ENCODE measurements at places on chromosomes 11 and 22. TPM values are rescaled to one million over a fixed set of nuclear protein-coding genes. Genes with fewer than 3 reads are reported as not detected.
A peak's percentile ranks its signal among the peaks of the same experiment; 100 is the strongest.

- no peak overlapping the region for H3K27ac ChIP-seq
- DNase-seq = no peak
- H3K36me3 ChIP-seq = no peaks in the 10 kb centered on the region
- no peak overlapping the region for H3K4me3 ChIP-seq
- H3K27me3 ChIP-seq = no peaks in the 10 kb centered on the region
These were observed 83.8 kb upstream of the KCNQ1OT1 start for GRCh38 chr11:2783536-2784082.

Gene PATL1
- total RNA-seq = 13.5 TPM

DNA sequence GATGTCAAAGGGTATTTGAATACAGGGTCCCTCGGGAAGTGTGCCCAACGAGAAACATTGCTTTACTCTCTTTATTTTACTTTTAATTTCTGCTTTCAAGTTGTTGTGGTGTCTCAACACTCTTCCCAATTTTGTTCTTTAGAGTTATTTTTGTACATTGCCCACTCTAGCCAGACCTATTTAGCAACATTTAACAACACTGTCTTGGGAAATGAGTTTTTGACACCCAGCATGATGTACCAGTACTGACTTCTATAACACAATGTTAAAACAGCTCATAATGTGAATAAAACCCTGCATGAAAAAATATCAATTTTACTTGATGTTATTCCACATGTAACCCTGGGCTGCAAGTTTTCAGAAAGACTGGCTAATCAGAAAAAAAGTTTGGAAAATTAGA is 350.2 kb upstream of the PITPNB start:
- no peaks in the 10 kb centered on the region for H3K4me1 ChIP-seq
- H3K4me3 ChIP-seq = no peak overlapping the region
- no peaks in the 10 kb centered on the region for H3K27me3 ChIP-seq
- DNase-seq = no peak
- no peak overlapping the region for H3K27ac ChIP-seq

GRCh38 chr11:32385998-32386397 is 49.3 kb downstream of the WT1 start:
- no peak overlapping the region for H3K4me3 ChIP-seq
- H3K4me1 ChIP-seq = no peaks in the 10 kb centered on the region
- no peak overlapping the region for H3K27ac ChIP-seq
- no peaks in the 10 kb centered on the region for H3K27me3 ChIP-seq
- no peaks in the 10 kb centered on the region for H3K36me3 ChIP-seq

DNA sequence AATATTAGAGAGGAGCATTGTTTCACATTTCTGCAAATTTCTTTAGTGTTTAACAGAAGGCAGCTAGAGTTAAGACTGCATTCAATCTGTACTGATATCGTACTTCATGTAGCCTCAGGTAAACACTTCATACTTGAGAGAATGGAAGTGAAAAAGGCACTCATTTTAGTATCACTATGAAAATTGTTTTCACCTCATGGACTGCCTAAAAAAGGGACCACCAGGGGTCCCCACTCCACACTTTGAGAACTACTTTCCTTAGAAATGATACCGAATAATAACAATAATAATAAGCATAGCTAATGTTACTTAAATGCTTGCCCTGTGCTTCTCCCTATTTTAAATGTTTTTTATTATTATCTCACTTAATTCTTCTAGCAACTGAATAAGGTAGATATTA is 95.1 kb downstream of the BLID start:
- H3K36me3 ChIP-seq = no peaks in the 10 kb centered on the region
- no peaks in the 10 kb centered on the region for H3K27me3 ChIP-seq
- DNase-seq = no peak
- no peak overlapping the region for H3K27ac ChIP-seq
- H3K4me3 ChIP-seq = no peak overlapping the region

DNA sequence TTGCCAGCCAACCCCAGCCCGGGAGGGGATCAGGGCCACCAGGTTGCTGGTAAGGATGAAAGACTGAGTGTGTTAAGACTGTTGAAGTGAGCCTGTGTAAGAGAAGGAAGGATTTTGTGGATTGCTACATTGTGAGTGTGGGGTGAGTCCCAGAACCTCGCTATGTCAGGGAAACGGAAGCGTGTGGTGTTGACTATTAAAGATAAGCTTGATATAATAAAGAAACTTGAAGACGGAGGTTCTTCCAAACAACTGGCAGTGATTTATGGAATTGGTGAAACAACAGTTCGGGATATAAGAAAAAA is 627 bp downstream of the JRKL start:
- peak overlapping the region; percentile 64 for H3K4me3 ChIP-seq
- peak overlapping the region; percentile 87 for H3K27ac ChIP-seq
- no peaks in the 10 kb centered on the region for H3K27me3 ChIP-seq
- DNase-seq = no peak

Gene BTBD18
- total RNA-seq = not detected

- H3K27me3 ChIP-seq = no peaks in the 10 kb centered on the region
- no peak overlapping the region for H3K4me3 ChIP-seq
- H3K27ac ChIP-seq = no peak overlapping the region
These were observed 60.9 kb downstream of the SYT13 start for GRCh38 chr11:45225277-45225676.

DNA sequence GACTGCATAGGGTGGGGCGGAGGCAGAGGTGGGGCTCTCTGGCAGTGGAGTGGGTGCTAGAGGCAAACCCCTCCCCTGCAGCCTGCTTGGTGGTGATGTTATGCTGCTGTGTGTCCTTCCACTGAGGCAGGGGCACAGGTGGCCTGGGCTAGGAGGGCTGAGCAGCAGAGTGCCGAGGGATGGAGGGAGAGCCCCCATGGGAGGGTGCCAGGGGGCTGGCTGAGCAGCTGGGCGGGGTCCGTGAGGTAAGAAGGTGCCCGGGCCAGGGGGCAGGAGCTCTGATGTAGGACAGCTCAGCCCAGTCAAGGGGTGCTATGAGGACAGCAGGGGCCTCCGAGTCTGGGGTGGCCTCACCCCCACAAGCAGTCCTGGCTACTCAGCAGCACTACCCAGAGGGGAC is 4.2 kb downstream of the CLDN5 start:
- no peak overlapping the region for H3K27ac ChIP-seq
- peaks cover 17% of the 10 kb centered on the region for H3K4me1 ChIP-seq
- no peak overlapping the region for H3K4me3 ChIP-seq

DNA sequence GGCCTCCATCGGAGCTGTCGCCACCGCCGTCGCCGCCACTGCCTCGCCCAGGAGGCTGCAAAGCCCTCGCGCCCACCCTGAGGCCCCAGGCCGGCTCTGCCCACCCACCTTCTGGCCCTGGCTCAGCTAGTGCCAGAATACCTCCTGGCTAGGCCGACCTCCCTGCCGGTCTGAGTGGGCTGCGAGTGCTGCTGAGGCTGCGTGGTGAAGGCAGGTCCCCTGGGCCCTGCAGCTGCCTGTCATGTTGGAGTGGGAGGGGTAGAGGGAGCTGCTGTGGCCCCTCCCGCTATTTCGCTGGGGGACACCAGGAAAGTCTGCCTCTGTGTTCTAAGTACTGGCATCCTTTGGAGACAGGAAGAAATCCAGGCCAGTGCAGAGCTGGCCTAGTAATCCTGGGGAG is 34.2 kb downstream of the LRRC10B start:
- DNase-seq = no peak
- H3K4me3 ChIP-seq = no peak overlapping the region
- H3K27me3 ChIP-seq = peaks cover 11% of the 10 kb centered on the region
- no peaks in the 10 kb centered on the region for H3K36me3 ChIP-seq
- H3K4me1 ChIP-seq = no peaks in the 10 kb centered on the region
- no peak overlapping the region for H3K27ac ChIP-seq

- no peaks in the 10 kb centered on the region for H3K36me3 ChIP-seq
- peak overlapping the region; percentile 62 for H3K27ac ChIP-seq
- no peaks in the 10 kb centered on the region for H3K27me3 ChIP-seq
- DNase-seq = peak; percentile 64
- peaks cover 7% of the 10 kb centered on the region for H3K4me1 ChIP-seq
- no peak overlapping the region for H3K4me3 ChIP-seq
These were observed 160.9 kb downstream of the ADAMTS15 start for GRCh38 chr11:130609121-130610035.

Gene SLC17A6
- not detected for total RNA-seq

GRCh38 chr11:122833846-122834464 is 4.3 kb upstream of the CRTAM start:
- no peaks in the 10 kb centered on the region for H3K36me3 ChIP-seq
- no peak for DNase-seq
- H3K27me3 ChIP-seq = no peaks in the 10 kb centered on the region
- H3K4me3 ChIP-seq = no peak overlapping the region
- no peaks in the 10 kb centered on the region for H3K4me1 ChIP-seq

- DNase-seq = no peak
- no peaks in the 10 kb centered on the region for H3K27me3 ChIP-seq
- H3K27ac ChIP-seq = no peak overlapping the region
- no peaks in the 10 kb centered on the region for H3K4me1 ChIP-seq
- H3K4me3 ChIP-seq = no peak overlapping the region
These were observed 233.4 kb downstream of the INSC start for GRCh38 chr11:15347969-15348734.

DNA sequence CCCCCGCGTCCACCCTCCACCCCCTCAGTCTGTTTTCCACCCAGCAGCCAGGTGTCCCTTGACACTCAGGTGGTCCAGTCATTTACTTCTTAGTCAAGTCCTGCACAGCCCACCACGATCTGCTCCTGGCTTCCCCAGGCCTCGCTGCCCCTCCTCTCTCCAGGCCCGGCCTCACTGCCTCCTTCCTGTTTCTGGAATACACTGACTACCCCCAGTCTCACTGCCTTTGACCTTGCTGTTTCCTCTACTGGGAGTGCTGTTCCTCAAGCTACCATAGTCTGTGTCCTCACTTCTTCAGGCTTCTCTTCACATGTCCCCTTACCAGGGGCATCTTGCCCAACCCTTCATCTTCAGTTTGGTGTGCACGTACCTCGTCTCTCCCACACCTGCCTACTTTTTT is 7.4 kb downstream of the MCM5 start:
- no peak overlapping the region for H3K27ac ChIP-seq
- H3K4me3 ChIP-seq = no peak overlapping the region
- H3K36me3 ChIP-seq = no peaks in the 10 kb centered on the region
- no peaks in the 10 kb centered on the region for H3K4me1 ChIP-seq

DNA sequence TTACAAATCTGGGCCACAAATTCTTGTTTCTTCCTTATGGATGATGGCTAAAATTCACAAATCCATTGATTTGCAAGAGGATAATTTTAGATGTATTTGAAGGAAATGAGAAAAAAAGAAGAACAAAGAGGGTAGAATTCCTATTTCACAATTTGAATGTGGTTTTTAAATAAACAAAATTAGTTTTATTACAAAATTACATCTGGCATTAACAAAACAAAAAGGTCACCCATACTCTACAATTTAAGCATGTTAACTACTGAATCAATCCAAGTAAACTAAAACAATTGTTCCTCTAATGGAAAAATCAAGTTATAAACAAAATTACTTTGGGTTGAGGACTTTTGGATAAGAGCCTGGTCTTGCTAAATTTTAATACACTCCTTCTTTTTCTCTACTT is 242.0 kb downstream of the METTL15 start:
- H3K36me3 ChIP-seq = no peaks in the 10 kb centered on the region
- H3K27me3 ChIP-seq = no peaks in the 10 kb centered on the region
- H3K27ac ChIP-seq = no peak overlapping the region
- no peaks in the 10 kb centered on the region for H3K4me1 ChIP-seq
- H3K4me3 ChIP-seq = no peak overlapping the region

- H3K36me3 ChIP-seq = no peaks in the 10 kb centered on the region
- no peak overlapping the region for H3K4me3 ChIP-seq
- H3K27ac ChIP-seq = no peak overlapping the region
- no peaks in the 10 kb centered on the region for H3K4me1 ChIP-seq
- DNase-seq = no peak
These were observed 13.7 kb downstream of the PAX6 start for GRCh38 chr11:31797190-31798056.

- no peak overlapping the region for H3K27ac ChIP-seq
- no peaks in the 10 kb centered on the region for H3K4me1 ChIP-seq
- H3K4me3 ChIP-seq = no peak overlapping the region
- H3K27me3 ChIP-seq = no peaks in the 10 kb centered on the region
- no peak for DNase-seq
- no peaks in the 10 kb centered on the region for H3K36me3 ChIP-seq
These were observed 9.5 kb downstream of the YPEL1 start for GRCh38 chr22:21725956-21726649.

Gene SPON1
- 57.9 TPM for total RNA-seq

DNA sequence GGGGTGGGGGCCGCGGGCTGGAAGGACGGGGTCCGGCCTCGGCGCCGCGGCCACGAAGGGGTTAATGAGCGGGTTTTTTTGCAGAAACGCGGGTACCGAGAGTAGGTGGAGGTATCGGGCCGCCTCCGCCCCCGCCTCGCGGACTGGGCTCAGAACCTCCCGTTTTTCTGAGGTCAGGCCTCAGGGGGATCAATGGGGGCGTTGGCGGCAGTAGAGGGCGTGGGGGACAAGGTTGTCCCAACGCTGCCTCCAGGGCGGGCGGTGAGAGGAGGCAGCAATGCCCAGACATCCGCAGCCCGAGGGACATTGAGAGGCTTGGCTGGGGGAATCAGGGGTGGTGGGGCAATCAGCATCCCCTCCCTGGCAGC is 34.8 kb upstream of the PRODH start:
- no peak for DNase-seq
- H3K36me3 ChIP-seq = no peaks in the 10 kb centered on the region
- H3K27me3 ChIP-seq = peaks cover 37% of the 10 kb centered on the region
- no peak overlapping the region for H3K27ac ChIP-seq

DNA sequence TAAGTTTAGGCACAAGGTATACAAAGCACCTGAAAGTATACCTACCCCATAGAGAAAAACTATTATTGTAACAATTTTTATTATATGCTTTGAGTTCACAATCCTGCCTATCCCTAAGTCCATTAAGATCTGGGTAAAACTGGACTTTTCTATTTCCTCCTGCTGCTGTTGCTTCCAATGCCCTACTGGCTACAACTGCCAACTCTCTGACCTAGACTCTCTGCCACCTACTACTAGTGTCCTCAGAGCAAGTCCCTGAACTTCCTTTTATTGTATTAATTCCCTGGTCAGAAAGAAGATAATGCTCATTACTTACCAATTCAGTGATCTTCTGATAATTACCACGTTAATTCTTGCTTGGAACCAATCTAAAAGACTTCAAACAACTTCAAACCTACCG is 70.3 kb downstream of the RBFOX2 start:
- no peaks in the 10 kb centered on the region for H3K36me3 ChIP-seq
- no peaks in the 10 kb centered on the region for H3K27me3 ChIP-seq
- DNase-seq = no peak
- no peak overlapping the region for H3K4me3 ChIP-seq
- H3K27ac ChIP-seq = no peak overlapping the region

Gene TP53AIP1
- 0.41 TPM for total RNA-seq

Gene CLDN5
- total RNA-seq = 72.9 TPM

Gene MOV10L1
- total RNA-seq = 0.48 TPM
